ENCODE measurements at places on chromosomes 5 and 9.

GRCh38 chr5:72518001-72518683 is 10.9 kb upstream of the ZNF366 start:
- DNase-seq, result no peak

DNA sequence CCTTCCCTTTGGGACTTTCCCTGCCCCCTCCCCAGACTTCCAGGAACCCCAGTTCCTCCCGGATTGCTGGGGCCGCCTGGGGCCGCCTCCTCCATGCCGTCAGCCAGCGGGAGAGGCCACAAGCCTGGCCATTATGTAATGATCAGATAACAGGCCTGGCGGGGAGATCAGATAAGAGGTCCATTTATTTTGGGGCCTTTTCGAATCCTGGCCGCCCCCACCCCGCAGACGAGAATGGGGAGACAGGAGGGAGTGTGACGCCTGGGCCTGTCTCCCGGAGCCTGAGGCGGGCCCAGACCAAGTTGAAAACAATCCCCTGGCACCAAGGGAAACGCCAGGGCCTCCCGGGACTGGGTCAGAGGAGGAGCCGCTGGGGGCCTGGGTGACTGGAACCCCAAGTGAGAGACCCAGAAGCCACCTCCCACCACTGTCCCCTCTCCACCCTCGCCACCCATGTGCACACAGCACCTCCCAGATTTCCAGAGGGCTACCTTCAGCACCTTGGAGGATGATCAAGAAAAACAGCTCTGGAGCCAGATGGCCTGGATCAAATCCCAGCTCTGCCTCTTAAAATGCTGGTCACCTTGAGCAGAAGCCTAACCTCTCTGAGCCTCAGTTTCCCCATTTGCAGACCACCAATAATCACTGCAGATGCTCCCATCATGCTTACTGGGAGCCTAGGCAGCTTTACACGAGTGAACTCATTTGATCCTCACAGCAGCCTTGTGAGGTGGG is 7.8 kb downstream of the ENG start:
- no peak for DNase-seq

DNA sequence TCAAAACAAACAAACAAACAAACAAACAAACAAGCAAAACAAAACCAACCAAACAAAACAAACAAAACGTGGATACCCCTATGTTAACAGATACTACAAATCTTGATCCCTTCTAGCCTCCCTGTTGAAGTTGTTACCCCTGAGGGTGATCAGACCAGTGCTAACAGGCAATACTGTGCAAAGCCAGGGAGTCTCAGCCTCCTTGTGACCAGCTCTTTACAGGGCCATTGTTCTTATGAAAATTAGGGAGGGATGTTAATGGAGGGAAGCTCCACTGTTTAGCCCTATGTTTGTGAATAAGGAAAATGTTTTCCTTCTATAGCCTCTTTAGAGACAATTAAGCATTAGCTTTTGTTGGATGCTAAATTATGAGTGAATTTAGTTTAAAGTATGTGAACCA is 1072.1 kb upstream of the WWC1 start:
- DNase-seq, result no peak

DNA sequence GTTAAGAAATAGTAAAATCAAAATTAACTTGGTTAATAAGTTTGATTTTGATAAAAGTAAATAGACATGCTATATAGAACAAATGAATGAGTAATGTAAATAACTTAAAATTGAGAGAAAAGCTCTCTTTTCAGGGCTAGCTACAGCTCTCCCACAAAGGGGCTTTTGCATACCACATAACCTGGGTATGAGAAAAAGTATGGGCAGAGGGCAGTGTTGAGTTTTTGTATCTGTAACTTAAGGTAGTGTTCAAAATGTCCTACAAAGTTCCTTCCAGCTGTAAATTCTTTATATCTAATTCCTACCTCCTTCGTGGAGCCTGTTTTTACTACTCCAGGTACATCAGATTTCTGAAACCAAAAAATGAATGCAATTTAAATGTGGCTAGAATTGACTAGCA is 18.9 kb upstream of the TTC33 start:
- DNase-seq, result no peak

GRCh38 chr9:114746591-114747346 is 59.1 kb downstream of the TNFSF15 start:
- no peak for DNase-seq

DNA sequence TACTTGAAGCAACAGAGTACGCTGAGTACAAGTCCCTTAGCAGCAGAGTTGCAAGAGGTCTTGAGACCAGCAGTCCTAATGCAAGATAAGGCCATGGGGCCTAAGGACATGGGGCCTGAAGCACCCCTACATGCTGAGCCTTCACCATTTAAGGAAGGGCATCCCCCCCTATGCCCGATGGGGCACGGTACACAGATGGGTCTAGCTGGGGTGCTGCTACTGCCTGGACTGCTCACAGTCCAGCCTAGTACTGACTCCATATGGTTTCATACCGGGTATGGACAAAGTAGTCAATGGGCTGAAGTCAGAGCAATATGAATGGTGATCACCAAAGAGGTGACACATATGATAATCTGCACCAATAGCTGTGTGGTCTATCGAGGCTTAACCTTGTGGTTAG is 178.3 kb downstream of the PDE4D start:
- DNase-seq, result no peak

All from GM13977 (cell line).